Naive thymus-derived CD8-positive, alpha-beta T cell (primary cell): ENCODE measurements at places on chromosomes 3 and 15. TPM values are rescaled to one million over a fixed set of nuclear protein-coding genes. Genes with fewer than 3 reads are reported as not detected.

SLC9A9 gene
- 9.6 TPM for total RNA-seq

DNA sequence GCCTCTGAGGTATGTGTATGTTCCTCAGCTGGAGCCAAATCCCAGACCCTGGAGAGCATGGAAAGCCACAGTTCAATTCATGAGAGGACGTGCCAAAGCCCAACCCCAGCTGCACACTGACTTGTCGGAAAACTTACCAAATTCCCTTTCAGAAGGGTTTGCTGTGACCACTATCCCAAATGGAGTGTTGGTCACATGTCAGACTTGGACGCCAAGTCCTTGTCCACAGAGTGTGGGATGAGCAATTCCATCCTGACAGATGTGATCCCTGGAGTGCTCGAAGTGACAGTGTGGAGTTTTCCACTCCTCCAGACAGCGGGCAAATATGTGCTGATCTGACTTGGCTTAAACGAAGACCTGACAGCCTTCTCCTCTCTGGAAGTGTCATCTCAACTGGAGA lies 71.2 kb downstream of the RORA start:
- no peak for DNase-seq

- no peak for DNase-seq
Measured at GRCh38 chr3:189781415-189781814, 150.2 kb downstream of the TP63 start.

GRCh38 chr3:61030469-61031035 lies 220.7 kb downstream of the FHIT start:
- no peak for DNase-seq

DNA sequence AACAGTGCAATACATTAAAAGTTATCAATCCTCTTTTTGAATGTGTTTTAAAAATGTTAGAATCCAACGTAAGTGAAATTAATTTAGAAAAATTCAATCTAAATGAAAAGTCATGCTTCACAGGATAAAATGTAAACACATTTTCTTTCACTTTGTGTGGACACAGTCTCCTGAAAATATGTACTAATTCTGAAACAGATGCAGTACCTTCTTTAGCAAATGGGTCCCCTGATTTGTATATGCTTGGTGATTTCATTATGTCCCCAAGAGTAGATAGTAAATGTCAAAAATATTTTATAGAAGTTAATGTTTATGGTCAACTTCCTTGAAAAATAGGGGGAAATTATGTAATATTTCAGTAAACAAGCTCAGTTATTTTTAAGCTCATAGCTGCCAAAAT lies 28.9 kb downstream of the FOXP1 start:
- DNase-seq = no peak

DNA sequence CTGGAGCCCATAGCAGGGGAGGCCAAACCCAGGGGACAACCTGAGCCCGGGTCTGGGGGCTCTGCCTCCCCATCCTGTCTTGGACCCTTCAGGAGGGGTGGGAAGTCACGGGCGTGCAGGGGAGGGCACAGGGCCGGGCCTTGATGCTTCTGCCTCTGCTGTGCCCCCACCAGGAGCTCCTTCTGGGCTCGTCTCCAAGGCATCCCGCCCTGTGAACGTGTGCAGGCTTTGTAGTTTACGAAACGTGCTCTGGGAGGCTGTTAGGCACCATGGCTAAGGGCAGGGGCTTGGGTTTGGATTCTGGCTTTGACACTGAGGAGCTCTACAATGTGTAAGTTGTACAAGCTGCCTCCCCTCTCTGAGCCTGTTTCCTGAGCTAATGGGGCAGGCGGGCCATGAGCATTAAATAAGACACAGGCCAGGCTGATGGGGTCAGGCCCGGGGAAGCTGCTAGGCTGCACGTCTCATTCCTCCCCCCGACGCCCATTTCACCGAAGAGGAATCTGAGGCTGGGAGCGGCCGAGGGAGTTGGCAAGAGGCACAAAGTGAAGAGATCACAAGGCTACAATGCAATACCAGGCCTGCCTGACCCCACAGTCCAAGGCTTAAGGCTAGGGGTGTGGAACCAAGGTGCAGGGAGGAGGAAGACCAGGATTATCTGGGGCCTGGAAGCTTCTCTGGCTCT lies 19.6 kb downstream of the PLXND1 start:
- DNase-seq = no peak

- no peak for DNase-seq
Measured at GRCh38 chr3:42653560-42654330, at the start of gene ZBTB47. Gene ZBTB47, plus strand, starts transcription at chr3:42653697. Its CDS starts 4,659 bp downstream, at chr3:42658356.
